Stimulated activated naive B cell treated with anti-CD40 and anti-IgM and Interleukin-4, amounts not matched to agents 10 μg/mL and 1 μg/mL and 100 μg/mL, for 72 hours (primary cell): ENCODE measurements at places on chromosomes 2 and 18.

- no peak for DNase-seq
These were observed 82.1 kb downstream of the ALK start for GRCh38 chr2:29839306-29839705.

GRCh38 chr2:231355508-231356465 lies 39.7 kb upstream of the B3GNT7 start:
- no peak for DNase-seq

DNA sequence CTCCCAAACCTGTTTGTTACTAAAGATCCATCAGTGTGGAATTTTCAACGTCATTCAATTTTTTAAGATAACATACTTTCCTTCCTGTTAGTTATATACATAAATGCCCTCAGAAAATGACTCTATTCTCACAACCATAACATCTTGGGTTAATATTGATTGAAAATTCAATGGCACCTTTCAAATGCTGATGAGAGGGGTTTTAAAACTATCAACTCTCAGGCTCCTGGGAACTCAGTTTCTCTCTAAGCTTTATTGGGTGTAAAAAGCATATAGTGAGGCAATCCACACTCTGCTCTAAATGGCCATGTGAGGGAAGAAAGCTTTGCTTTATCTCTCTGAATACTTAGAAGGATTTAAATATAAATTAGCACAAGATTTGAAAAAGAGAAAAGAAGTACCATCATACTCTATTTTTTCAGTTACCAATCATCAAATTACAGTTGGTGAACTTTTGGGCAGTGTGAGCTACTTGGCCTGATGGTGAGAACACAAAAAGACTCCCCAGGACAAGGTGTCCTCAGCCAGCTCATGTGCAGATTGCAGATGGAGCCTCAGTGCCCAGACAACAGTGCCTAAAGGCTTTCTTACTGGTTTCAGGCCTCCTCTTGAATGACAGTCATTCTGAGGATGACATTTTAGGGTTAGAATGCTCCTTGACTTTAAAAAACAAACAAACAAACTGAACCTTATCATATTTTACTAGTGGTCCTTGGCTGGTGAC lies 24.6 kb upstream of the CERS6 start:
- no peak for DNase-seq

GRCh38 chr18:27223526-27224291 lies 38.6 kb upstream of the CHST9 start:
- no peak for DNase-seq

- no peak for DNase-seq
These were observed 37.0 kb downstream of the TWIST2 start for GRCh38 chr2:238884812-238885408.
